ENCODE measurements at places on chromosomes 11 and 22.

GRCh38 chr11:34667810-34668582 lies 47.1 kb downstream of the EHF start:
- no peak for DNase-seq

- no peak for DNase-seq
Observed at GRCh38 chr11:2778630-2779498, 79.1 kb upstream of the KCNQ1OT1 start.

DNA sequence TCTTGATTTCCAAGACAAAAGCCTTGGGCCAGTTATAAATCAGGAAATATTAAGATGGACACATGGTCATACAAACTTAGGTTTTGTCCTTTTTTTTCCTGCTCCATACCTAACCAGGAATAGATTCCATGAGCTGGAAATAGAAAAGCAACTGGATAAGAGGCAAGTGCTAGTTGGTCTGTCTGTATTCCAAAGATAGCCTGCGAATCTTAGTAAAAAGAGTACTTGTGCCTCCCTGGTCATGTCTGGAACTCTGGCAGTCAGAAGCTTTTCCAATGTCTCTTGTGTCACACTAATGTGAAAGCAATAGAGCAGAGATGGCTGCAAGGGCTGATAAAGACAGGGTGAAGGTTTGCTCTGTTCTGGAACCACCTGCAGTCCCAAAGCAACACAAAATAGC lies 590.2 kb upstream of the ANO5 start:
- DNase-seq: no peak

DNA sequence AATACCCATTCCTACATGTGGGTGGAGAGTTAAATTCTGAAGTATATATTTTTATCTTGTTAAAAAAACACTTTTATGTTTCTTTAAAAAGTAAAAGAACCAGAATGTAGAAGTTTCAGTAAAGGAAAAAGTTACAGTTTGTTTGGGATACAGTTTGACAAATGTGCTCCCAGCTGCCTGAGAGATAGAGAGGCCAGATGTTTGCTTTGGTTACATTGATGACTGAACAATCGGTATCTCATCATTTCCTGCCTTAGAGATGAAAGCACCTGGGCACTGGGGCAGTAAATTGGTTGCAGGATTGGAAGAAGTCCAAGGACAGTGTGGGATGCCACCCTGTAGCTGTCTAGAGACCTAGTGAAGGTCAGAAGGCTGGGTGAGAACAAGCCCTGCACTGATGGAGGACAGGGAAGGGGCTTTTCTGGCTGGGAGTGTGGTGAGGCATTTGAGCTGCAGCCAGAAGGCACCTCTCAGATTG lies 16.6 kb downstream of the MED15 start:
- no peak for DNase-seq

- no peak for DNase-seq
Observed at GRCh38 chr11:2137202-2138067, 1.8 kb downstream of the IGF2 start.

DNA sequence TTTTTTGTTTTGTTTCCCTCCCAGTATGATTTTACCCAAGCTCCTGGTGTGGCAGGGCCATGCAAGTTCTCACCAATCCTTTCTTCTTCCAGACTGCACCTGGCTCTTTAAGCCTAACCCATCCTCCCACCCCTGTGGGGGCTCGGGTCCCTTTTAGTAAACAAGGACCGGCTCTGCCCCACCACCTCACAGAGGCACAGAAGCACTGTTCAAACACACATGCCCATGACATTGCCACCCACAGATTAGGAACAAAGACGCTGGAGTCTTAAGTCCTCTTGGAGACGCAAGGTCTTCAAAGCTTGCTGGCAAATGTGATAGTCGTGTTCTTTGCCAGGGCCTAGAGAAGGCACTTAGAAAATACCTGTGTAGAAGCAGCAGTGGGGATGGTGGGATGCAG lies 18.9 kb downstream of the UQCR10 start:
- no peak for DNase-seq

GRCh38 chr22:50221410-50222300 lies 20.8 kb downstream of the SELENOO start:
- DNase-seq: no peak

- peak; percentile 71 for DNase-seq
Observed at GRCh38 chr22:37267135-37267587, 15.1 kb upstream of the CYTH4 start.
